ENCODE measurements at places on chromosomes 11 and 22. TPM values are rescaled to one million over a fixed set of nuclear protein-coding genes. Genes with fewer than 3 reads are reported as not detected.
A peak's percentile ranks its signal among the peaks of the same experiment; 100 is the strongest.

Gene SAA2
- not detected for total RNA-seq

GRCh38 chr11:133403900-133404299, 128.4 kb downstream of the OPCML start:
- ATAC-seq: no peak

Gene NRGN
- 1.00 TPM for total RNA-seq

Gene CRYBB3
- total RNA-seq: not detected

Gene OTUB1
- total RNA-seq: 55.5 TPM

Gene UCP3
- 1.7 TPM for total RNA-seq

DNA sequence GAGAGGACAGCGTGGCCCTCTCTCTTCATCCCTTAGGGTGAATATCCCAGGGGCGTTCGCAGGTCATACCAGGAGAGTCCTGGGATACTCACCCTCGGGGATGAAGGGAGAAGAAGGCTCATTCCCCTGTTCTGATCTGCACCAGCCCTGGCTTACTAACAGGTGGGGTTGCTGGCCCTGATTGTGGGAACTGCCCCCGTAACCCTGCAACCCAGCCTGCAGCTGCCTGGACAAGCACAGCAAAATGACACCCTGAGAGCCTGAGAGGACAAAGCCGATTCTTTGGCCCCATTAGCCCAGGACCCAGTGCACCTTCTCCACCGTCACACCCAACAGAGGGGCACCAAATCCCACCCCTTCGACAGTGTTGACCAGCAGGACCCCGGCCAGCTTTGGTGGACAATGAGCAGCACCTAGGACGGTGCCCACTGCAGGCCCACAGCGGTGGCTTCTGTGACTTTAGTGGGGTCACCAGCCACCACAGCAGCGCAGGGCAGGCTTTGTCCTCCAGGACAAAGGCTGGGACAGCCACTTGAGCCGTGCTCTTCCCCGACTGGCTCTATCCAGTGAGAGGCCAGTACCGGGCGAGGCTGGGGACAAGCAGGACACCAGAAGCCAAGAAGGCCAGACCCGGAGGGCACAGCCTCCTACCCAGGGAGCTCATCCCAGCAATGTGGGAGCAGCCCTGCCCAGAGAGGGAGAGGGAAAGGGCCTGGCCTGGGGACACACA, 98.5 kb upstream of the RTL6 start:
- ATAC-seq: no peak

DNA sequence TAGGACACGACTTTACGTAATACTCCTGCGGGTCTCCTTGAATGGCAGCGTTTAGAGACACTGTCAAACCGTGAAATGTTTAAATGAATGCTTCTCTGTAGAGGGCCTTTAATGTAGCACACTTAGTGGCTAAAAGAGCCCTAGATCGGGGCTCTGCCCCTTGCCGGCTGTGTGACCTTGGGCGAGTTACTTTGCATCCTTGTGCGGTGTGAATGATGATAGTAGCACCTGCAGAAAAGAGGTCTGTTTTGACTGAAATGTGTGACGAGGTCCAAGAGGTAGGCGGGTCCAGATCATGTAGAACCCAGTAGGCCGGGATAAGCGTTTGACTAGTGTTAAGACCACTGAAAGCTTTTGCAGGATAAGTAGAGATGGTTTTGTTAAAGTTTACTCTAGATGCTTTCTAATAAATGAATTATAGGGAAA, 866 bp downstream of the MED17 start:
- no peak for ATAC-seq

GRCh38 chr11:3686751-3687150, 15.6 kb upstream of the CHRNA10 start:
- ATAC-seq: no peak

Gene FGF19
- total RNA-seq: 0.29 TPM

DNA sequence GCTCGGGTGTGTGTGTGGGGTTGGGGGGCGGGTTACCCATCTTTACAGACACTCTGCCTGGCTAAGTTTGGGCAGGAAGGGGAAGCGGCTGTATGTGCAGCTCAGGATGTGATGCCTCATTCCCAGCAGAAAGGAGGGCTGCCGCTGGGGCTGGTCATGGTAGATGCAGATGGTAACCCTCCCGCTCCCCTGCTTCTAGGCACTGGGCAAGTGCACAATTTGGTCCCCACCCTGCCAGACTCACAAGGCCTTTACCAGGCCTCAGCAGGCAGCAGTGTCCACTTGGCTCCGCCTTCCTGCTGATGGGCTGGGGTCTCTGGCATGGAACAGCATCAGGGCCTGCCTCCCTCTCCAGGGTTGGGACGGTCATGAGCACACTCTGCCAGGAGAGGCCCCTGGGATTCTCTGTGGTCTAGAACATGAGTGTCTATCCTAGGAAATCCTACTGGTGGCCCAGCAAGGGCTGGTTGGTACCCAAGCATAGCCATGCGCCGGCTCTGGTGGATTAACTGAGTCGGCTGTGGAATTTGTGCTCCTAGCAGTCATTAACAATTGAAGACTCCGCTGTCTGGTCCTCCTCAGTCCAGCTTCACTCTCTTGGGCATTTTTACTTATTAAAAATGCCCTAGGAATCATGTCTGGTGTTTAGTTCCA, 4.2 kb downstream of the LMO1 start:
- ATAC-seq: no peak

DNA sequence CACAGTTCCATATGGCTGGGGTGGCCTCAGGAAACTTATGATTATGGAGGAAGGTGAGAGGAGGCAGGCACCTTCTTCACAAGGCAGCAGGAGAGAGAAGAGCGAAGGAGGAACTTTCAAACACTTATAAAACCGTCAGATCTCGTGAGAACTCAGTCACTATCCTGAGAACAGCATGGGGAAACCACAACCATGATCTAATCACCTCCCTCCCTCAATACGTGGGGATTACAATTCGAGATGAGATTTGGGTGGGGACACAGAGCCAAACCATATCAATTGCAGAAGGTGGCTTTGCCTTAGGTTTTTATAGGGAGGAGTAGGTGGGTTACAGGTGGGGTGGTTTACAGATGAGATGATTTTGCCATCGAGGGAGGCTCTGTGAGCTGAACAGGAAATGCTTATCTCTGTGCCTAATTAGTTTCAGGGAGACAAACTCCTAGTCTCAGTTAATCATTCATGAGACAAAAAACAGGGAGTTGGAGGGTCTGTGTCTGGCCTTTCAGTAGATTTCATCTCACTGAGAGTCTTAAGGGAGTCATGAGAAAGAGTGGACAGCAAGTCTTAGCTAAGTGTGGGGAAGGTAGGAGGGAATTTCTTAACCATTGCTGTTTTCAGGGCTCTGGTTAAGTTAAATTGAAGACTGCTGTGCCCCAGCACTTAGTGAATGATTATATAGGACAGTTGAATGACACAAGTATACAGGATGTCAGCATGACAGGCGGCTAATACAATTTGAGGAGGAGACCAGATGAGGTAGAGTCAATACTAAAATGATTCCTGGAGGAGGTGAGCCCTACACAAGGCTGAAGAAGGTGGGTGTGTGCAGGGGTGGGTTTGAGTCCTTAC, 47.7 kb downstream of the CWC15 start:
- no peak for ATAC-seq

Gene ZFTA
- 28.1 TPM for total RNA-seq

GRCh38 chr11:10751581-10751940, 515 bp downstream of the CTR9 start:
- ATAC-seq: peak; percentile 13

DNA sequence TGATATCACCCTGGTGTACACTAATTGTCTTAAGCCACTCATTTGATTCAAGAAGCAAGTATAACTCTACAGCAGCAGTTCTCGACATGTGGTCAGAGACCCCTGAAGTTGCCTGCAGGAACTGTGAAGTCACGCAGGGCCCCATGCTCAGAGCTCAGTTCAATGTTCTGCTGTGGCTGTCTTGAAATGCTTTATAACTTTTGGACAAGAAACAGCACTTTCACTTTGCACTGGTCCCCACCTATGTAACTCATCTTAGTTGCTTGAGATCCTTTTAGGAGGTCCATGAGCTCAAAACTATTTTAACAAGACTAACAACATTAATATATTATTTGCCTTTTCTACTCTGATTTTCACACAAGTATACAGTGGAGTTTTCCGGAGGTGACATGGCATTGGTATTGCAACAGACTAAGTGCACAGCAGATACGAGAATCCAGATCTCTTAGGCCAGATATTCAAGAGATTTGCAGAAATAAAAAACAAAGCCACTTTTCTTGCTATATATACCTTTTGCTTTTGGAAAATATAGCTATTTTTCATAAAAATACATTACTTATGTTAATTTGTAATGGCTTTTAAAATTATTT, 64.8 kb downstream of the PRR5L start:
- ATAC-seq: no peak

Gene TSSC4
- total RNA-seq: 38.7 TPM

DNA sequence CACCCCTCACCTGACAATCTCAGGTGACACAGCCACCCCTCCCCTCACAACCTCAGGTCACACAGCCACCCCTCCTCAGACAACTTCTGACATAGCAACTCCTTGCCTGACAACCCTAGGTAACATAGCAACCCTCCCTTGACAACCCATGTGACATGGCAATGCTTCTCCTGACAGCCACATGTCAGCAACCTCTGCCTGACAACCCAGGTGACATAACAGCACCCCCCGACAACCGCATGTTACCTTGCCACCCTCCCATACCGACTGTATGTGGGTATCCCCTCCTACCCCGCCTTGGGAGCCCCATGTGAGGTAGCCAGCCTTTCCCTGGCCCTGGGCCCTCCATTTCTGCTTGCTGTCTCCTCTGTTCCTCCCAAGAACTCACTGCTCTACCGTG, 77.7 kb upstream of the B3GAT1 start:
- ATAC-seq: no peak

Gene DDI1
- not detected for total RNA-seq

Gene CYTH4
- total RNA-seq: 2.9 TPM

Gene KDM4E
- total RNA-seq: 0.15 TPM

- ATAC-seq: peak; percentile 2
These were observed 1.9 kb upstream of the LTBP3 start for GRCh38 chr11:65559951-65560537.

GRCh38 chr11:1200611-1201191, 22.2 kb upstream of the MUC5B start:
- ATAC-seq: no peak

GRCh38 chr11:69904161-69904973, 85.2 kb upstream of the FGF3 start:
- ATAC-seq: no peak

GRCh38 chr22:19836512-19836911, 18.2 kb downstream of the GNB1L start:
- no peak for ATAC-seq

- ATAC-seq: no peak
These were observed 4.5 kb upstream of the TBX10 start for GRCh38 chr11:67644042-67644441.

Gene ABTB2
- 4.9 TPM for total RNA-seq

DNA sequence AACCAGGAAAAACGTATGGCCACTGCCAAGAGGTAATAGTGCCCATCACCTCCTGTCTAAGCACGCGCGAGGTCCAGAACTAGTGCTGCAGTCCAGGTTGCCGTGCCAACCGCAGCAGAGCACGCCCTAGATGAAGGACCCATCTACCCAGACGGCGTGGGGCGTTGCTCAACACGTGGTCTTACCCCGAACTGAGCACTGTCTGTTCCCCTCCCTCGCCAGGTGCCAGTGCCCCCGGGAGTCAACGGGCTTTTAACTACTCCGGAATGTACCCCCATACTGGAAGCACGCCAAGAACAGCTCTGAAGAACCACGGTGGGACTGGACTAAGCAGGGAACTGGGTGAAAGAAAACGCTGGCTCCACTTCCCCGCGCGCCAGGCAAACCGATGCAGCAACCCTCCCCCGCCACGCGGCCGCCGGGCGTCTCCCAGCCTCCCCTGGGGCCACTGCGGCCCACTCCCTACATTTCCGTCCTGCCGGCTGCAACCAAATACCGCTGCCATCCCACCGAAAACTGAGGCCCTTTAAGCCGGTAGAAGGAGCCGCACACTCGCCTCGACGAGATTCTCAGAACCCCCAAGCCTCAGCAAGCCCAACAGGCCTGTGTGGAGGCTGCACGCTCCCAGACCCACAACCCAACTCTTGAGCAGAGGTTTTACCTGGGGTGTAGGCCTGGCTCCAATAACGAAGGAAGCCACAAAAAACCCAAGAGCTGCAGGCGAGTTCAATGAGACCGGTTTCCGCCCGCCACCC, at the start of gene HSPA8:
HSPA8 (minus strand) TSS at position 734 of the 755 bp plus-strand sequence. CDS start 812 bp downstream, outside the sequence.
- peak; percentile 3 for ATAC-seq

Gene TRIM48
- total RNA-seq: not detected

DNA sequence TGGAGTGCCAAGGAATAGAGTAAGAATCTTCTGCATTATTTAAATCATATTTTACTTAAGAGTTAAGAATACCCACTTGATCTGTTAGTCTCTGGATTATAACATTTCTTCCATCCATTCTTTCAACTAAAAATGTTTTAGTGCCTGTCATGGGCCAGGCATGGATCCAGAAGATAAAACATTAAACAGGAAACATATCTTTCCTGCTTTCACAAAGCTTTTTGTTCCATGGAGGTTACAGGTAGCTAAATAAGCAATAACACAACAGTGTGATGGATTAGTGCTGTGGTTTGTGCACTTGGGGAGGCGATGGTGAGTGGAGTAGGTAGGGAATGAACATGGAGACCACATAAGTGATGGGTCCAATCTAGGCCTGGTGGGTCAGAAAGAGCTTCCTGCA, 258.5 kb downstream of the DDX10 start:
- ATAC-seq: no peak

GRCh38 chr11:67276781-67277230, 10.5 kb downstream of the GRK2 start:
- peak; percentile 20 for ATAC-seq

Gene CCDC85B
- total RNA-seq: 5.3 TPM
